ENCODE measurements at places on chromosomes 7 and 10.

DNA sequence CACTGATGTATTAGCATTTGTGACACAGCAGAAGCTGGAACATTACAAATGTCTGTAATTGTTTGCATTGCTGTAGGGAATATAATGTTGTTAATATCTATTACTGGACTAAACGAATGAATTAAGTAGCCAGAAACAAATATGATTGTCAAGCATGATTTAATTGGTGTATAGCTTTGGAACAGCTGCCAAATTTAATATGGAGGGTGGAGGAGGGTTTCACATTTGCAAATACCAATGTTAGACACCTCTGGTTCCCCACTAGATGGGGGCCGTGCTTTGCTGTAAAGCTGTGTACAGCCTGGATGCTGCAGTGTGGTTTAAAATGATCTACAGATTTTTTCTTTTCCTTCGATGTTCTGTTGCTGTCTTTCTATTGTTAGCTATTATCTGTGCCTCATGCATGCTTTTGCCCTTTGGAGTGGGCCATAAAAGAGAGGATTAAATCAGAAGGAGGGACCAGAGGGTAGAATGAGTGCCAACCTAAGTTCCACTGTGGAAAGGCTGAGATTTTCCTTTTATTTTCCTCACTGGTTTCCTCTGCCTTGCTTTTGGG is 23.1 kb downstream of the DNAJB9 start:
- no peak for DNase-seq

DNA sequence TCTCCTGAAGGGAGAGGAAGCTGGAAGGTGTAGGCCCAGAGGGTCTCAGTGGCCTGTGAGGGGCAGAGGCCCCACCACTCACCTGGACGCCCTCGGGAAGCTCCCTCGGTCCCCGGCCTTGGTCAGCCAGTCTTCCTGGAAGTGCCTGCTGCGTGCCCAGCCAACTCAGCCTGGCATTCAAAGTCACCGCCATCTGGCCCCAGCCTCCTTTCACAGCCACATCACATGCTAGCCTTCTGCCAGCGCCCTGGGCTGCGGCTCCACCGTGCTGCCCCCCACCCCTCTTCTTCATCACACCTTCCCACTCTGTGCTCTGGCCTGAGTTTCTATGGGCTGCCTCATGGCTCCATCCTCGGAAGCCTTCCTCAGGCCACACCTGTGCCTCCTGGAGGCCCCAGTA is 98.0 kb downstream of the ZMIZ1 start:
- DNase-seq = no peak

DNA sequence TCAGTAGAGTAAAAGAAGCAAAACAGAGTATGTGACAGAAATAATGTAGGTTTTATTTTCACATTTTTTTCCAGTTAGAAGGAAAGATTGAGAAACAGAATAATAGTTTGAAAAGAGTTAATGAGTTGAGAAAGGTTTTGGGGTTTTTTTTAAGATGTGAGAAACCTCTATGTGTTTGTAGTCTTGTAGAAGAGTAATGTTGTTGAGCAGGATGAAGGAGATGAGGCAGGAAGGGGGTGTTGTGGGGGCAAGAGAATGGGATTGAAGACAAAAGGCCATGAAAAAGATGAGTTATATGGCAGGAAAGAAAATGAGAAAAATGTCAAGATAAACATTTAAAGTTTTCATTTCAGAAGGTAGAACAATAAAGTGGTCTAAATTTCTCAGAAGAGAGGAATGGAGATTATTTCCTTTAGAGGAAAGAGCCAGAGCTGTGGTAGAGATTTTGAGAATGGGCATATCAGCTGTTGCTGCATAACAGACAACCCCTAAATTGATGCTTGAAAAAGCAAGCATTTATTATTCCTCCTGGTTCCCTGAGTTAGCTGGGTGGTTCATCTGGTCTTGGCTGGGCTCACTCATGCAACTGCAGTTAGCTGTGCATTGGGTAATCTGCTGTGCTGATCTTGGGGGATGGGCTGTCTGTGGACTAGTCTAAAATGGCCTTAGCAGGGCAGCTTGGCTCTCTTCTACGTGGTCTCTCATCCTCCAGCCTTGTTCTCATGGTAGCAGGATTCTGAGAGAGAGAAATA is 27.1 kb downstream of the PCGF5 start:
- DNase-seq = no peak

DNA sequence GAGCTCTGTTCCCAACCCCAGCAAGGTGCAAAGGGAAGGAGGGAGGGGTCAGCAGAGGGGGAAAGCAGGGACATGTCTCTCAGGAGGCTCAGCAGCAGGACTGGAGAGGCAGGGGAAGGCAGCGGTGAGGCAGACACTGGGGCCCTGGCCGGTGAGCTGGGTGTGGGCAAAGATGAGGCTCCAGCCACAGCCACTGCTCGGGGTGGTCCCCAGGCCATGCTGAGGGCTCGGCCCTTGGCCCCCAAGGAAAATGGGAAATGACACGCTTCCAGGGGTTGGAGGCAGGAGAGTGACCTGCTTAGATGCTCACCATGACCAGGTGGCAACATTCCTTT is 35.4 kb upstream of the CHST15 start:
- no peak for DNase-seq

DNA sequence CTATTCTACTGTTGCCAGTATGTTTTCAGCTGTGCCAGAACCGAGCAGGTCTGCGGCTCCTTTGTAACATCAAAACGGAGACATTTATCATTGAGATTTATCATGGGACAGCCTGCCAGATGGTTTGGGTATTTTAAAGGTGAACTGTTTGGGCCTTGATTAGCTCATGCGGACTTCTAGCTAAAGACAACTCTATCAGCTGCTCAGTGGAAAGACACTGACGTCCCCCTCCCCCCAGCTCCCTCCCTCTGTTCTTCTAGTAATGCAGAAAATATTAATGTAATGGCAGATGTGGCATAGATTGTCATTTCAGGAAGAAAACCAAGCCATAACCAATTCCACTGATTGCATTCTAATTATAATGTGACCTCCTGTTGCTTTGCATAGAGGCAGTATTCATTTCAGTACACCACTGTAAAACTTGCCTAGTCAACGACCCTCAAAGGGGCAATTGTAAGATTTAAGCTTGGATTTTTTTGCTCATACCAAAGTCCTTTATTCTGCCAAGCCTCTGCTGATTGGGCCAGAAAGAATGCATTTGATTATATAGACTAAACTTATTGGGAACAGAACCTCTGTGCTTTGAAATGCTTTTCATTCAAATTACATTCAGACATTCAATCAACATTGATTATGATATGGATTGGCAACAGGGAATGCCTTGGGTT is 966.8 kb downstream of the LRMDA start:
- DNase-seq = no peak

DNA sequence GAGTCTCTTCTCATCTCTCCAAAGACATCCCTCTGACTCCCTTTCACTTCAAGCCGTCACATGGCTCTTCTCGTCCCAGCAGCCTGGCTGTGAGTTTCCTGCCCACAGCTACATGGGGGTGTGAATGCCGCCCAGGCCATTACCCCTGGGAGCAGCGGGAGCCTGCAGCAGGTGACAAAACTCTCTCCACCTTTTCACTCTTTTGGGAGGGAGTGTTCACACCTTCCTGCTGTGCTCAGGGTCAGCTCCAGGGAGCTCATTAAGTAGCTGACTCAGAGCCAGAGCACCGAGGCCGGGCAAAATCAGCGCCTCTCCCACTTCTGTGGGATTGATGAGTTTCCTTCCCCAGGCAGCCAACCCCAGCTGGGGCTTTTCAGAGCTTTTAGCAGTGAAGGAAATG is 271.3 kb downstream of the TYW1 start:
- DNase-seq = no peak

DNA sequence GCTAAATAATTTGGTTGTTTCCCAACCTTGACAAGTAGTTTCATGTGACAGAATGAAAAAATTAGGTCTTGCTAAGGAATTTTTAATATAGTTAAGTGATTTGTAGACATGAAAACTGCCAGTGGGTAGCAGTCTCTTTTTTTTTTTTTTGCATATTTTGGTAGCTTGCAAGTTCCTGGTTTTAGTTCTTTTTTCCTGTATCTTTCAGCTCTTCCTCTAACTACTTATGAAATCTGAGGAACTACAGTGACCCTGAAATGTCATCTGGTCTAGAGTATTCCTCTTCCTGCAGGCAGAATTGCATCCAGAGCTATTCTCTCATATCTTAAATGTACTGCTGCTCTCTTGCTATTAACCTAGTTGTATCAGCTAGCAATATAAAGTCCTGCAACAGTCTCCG is 160.4 kb downstream of the HDAC9 start:
- DNase-seq = no peak

DNA sequence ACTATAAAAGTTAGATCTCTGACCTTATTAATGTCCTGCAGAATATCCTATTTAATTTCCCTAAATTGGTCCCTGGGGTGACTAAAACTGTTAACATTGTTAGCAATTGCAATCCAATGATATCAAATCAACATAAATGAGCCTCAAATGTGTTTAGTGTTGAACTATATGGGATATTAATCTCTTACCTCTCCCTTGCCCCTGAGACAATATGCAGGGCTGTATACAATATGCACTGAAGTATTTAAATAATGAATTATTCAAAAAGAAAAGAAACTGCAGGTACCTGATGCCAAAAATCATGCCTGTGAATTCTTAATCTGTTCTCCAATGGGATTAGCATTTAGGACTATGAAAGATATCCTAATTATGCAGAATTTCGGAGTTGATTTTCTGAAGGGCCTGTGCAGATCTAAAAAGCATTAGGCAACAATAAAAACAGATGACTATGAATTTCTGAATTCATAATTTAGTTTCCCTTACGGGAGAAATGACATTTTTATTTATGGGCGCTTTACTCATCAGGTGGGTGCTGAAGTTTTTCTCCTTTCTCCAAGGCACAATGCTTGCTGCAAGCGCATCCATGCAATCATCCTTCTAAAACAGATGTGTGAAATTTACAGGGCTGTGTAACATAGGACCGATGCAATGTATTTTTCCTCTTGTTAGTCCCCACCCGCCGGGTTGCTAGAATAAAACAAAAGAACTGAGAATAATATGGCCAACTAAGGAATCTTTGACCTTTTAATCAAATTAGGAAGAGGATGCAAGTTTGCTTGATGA is 5.4 kb upstream of the C10orf90 start:
- no peak for DNase-seq
